ENCODE measurements at places on chromosomes 11 and 22.

- H3K27ac ChIP-seq, result no peak overlapping the region
- no peak overlapping the region for H3K4me3 ChIP-seq
- no peaks in the 10 kb centered on the region for H3K27me3 ChIP-seq
- peaks cover 35% of the 10 kb centered on the region for H3K4me1 ChIP-seq
- H3K36me3 ChIP-seq, result no peaks in the 10 kb centered on the region
Measured at GRCh38 chr22:39612811-39613548, 42.4 kb downstream of the CACNA1I start.

GRCh38 chr22:32781695-32782094 lies 19.8 kb upstream of the TIMP3 start:
- peaks cover 2% of the 10 kb centered on the region for H3K27me3 ChIP-seq
- H3K4me3 ChIP-seq, result no peak overlapping the region
- DNase-seq, result no peak
- no peaks in the 10 kb centered on the region for H3K4me1 ChIP-seq
- no peaks in the 10 kb centered on the region for H3K36me3 ChIP-seq
- H3K27ac ChIP-seq, result no peak overlapping the region

DNA sequence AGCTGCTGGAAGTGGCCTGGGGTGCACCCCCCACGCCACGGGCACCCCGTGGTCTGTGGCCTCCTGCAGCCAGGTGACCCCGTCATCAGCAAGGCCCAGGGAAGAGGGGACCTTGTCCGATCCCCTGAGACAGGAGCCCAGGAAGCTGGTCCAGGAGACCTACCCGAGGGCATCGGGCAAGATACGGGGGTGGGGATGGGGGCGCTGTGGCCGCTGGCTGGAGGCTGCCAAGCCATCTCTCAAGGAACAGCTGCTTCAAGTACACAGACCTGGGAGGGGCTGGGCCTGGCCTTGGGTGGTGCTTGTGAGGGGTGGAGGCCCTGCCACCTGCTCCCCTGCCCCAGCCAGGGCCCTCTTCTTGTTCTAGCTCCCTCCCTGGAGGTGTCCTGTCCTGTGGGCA lies 1272.1 kb downstream of the BRD1 start:
- no peak overlapping the region for H3K4me3 ChIP-seq
- H3K4me1 ChIP-seq, result no peaks in the 10 kb centered on the region
- DNase-seq, result no peak

DNA sequence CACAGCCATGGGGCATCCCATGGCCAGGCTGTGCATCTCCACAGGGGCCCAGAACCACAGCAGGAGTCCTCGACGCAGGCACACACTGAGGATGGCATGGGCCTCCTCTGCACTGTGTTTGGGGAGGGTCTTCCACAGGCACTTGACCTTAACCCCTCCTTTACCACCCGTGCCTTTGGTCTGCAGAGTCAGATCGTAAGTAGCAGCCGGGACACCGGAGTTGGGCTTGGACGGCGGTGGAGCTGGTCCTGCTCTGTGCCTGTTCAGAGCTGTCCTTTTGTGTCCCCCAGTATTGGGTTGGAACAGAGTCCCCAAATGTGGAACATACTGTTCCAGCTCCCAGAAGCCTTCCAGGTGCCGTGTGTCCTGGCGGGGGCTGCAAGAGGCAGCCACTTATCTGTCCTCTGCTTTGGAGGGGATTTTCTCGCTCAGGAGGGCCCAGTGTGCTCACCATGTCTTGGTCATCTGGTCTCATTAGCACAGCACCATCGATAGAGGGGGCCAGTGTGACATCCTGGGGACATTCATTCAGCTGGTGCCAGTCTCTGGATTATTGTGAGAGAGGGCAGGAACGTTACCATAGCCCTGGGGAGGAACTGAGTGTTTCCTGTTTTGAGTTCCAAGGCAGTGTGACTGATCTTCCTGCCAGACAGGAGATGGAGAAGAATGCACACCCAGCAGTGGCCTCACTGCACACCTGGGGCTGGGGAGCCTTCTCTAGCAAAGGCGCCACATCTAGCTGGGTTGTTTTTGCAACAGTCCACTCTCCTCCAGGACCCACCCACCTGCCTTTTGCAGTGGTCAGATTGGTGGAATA lies 12.4 kb downstream of the CRELD2 start:
- H3K4me1 ChIP-seq, result peaks cover 22% of the 10 kb centered on the region
- no peak for DNase-seq
- H3K27me3 ChIP-seq, result peaks cover 4% of the 10 kb centered on the region
- H3K36me3 ChIP-seq, result no peaks in the 10 kb centered on the region
- peak overlapping the region; percentile 34 for H3K27ac ChIP-seq

DNA sequence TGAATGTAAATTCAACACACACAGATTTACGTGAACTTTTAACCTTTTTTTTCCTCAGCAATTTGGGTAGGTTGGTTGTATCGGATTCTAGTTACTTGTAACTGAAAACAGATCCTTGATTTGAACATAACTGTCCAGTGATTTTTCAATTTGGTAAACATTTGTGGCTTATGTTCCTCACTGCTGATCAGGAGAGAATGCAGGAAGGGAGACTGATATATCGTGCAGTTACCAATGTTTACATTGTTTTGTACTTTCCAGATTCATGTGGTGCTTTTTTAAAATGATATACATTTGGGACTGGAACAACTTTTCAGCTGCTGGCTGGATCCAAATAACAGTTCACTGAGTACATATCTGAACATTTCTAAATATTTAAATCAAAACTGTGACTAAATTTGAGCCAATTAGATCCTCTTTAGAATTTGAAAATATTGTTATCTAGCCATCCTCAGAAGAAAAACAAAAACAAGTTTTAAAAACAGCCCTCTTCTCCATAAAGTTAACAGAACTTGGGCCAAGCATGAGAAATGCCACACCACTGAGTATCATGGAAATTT lies 84.3 kb upstream of the MTMR2 start:
- no peak overlapping the region for H3K27ac ChIP-seq
- peaks cover 6% of the 10 kb centered on the region for H3K4me1 ChIP-seq
- H3K36me3 ChIP-seq, result no peaks in the 10 kb centered on the region
- no peak overlapping the region for H3K4me3 ChIP-seq
- no peak for DNase-seq
- H3K27me3 ChIP-seq, result no peaks in the 10 kb centered on the region

DNA sequence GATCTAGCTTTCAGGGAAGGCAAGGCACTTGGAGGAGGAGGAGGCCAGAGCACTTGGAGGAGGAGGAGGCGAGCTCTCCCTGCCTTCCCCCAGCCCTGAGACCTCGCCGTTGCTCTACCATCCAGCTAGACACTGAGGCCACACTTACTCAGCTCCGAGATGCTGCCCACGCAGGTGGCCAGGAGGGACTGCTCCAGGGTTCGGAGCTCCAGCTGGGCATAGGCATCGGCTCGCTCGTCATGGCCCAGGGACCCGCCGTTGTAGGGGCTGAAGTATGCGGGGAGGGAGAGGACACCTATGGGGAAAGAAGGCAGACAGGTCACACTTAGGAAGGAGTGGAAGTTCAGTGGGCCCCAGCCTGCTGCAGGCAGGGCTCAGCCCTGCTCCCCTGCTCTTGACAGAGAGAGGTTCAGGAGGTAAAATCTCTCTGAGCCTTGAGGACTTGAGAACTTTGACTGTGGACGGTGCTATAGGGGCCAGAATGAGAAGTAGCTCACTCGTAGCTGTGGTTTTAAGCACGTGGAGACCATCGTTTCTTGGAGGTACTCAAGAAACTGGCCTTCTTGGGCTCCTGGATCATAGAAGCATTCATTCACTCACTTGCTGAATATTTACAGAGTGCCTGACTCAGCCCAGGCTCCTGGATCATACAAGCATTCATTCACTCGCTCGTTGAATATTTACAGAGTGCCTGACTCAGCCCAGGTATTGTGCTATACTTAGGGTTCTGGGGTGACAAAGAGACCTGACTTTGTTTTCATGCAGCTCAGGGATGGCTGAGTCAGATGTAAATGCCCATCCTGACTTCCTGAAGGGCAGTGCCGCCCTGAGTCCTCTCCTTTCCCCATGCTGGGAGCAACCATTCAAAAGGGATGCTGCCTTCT lies 99.2 kb downstream of the NAT10 start:
- no peaks in the 10 kb centered on the region for H3K36me3 ChIP-seq
- no peak overlapping the region for H3K27ac ChIP-seq
- peaks cover 9% of the 10 kb centered on the region for H3K4me1 ChIP-seq
- no peaks in the 10 kb centered on the region for H3K27me3 ChIP-seq
- DNase-seq, result no peak

- H3K4me3 ChIP-seq, result no peak overlapping the region
- no peaks in the 10 kb centered on the region for H3K4me1 ChIP-seq
- no peak overlapping the region for H3K27ac ChIP-seq
- H3K27me3 ChIP-seq, result peaks cover 13% of the 10 kb centered on the region
Measured at GRCh38 chr11:130478204-130478701, 29.8 kb downstream of the ADAMTS15 start.

DNA sequence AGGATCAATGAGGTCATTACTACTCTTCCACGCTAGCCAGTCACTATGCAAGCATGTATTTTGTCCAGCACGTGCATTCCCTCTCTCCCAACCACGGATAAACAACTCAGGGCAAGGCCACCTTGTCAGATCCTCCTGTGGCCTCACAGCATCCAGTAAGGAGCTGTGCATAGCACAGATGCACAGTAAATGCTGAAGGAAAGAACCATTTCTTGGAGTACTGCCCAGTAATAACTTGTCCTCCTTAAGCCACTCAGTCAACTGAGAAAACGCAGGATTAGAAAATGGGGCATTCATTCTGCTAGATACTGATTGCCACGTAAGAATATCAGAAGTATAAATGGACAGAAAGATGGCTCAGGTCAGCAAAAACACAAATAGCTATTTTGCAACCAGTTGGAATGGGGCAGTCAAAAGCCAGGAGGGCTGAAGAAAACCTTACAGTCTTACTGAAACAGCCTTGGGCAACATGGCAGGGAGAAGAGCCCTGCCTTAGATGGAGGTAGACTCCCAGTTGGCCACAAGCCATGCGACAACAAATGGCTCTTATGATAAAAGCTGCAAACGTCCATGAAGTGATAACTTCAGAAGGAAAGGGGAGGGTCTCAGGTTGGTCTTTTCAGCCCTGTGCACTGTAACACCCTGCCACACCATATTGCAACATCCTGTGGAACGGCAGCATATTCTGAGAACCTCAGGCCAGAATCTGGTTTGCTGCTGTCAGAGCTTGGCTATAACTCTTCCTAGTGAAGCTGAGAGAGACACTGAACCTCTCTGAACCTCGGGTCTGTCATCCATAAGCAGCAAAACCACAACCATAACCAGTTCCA lies 23.0 kb downstream of the PC start:
- no peaks in the 10 kb centered on the region for H3K4me1 ChIP-seq
- no peaks in the 10 kb centered on the region for H3K36me3 ChIP-seq
- no peak overlapping the region for H3K27ac ChIP-seq
- no peak for DNase-seq

GRCh38 chr22:49756201-49756600 lies 71.5 kb downstream of the BRD1 start:
- H3K36me3 ChIP-seq, result no peaks in the 10 kb centered on the region
- no peak overlapping the region for H3K4me3 ChIP-seq
- H3K4me1 ChIP-seq, result no peaks in the 10 kb centered on the region
- DNase-seq, result no peak
- peaks cover 21% of the 10 kb centered on the region for H3K27me3 ChIP-seq

Measured in T-cell (primary cell).